DND-41 (cell line): ENCODE measurements at places on chromosomes 5 and 9.

DNA sequence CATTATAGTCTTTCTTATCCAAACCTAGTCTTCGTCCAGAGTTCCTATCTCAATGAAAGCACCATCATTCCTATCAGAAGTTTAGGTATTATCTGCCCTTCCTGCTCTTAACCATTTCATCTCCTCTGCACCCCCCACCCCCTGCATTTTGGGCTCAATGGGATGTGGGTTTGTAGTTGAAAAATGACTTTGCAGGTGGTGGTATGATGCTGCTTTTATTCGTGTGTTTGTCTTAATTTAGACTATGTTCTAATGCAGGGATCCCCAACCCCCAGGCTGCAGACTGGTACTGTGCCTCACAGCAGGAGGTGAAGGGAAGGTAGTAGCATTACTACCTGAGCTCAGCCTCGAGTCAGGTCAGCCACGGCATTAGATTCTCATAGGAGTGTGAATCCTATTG is 49.4 kb upstream of the ZNF608 start:
- peak; percentile 49 for DNase-seq

GRCh38 chr5:98275980-98276379 is 497.5 kb upstream of the RGMB start:
- no peak for DNase-seq

- DNase-seq: no peak
These were observed 30.5 kb upstream of the RXRA start for GRCh38 chr9:134295746-134296250.

DNA sequence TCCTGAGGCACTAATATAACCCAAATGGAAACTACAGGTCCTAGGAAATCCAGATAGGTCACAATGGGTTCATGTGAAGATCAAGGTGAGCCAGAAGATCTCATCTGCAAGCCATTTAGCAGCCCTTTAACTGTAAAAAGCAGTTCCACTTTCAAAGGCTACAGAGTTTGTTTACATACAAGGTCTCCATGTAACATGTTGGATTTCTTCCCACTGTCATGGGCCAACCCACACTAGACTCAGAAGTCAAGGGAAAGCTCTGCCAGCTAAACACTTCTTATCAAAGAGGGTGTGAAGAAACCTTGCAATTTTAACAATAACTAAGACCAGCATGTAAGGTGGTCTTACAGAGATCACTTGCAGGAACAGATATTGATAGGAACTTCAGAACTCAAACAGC is 3.8 kb upstream of the CTNNAL1 start:
- DNase-seq: no peak

DNA sequence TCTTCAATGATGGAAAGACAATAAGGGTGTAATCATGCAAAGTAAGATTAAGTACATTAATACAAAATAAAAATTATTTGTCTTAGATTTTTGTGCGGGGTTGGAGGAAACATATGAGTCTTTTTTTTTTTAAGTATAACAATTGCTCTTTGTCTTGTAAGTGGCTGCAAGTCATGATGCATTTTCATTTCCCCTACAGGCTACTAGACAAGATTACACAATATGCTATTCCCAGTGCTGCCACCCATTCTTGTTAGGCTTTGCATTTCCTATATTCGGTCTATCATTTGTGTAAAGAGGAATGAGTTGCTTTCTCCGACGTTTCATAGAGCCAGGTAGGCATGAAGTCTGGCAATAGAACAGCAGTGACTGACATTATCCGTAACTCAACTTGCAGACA is 294.2 kb upstream of the CYLC2 start:
- no peak for DNase-seq

DNA sequence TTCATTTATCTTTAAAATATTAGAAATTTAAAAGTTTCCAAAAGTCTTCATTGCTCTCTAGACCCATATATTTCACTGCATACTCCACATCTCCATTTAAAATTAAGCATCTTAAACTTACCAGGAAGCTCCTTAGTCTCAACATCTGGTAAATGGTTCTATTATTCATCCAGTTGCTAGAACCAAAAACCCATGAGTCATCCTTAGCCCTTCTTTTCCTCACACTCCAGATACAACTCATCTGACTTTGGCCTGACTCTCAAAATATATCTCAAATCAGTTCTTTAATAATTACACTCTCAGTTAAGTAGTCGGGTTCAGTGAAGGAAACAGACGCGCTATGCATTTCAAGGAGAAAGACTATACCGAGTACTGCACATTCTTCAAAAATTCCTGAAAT is 110.2 kb upstream of the COX7C start:
- no peak for DNase-seq

- no peak for DNase-seq
These were observed 47.4 kb upstream of the SHC3 start for GRCh38 chr9:89225991-89226471.

DNA sequence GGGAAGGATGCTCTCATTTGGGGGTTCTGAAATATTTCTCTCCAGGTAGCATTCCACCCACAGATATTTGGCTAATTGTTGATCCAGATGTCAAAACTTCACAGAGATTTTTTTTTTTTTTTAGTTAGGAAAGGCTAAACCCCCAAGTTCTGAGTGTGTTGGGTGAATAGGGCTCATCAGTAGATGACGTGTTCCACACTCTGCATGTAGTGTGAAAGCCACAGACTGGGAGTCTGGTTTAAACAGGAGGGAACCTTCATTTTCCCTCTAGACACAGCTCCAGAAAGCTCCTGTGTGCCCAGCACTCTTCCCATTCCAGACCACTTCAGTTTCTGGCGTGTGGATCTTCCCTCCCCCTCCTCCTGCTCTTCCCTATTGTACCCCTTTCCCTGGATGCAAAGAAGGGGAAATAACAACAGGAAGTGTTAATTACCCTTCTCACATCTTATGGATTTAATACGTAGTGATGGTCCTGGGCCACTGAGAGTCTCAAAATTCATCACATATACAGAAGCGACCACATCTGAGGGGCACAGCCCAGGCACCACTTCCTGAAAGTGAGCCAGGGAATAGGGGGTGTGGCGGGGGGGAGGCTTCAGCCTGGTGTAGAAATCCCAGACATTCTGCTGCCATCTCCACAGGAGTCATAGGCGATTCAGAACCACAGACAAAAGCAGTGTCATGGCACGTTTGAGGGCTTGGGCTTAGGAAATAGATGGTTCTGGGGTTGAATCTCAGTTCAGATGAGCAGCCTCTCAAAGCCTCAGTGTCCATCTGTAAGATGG is 65.1 kb downstream of the DAP start:
- DNase-seq: peak; percentile 27

GRCh38 chr5:147567917-147568598 is 58.2 kb upstream of the DPYSL3 start:
- DNase-seq: no peak

DNA sequence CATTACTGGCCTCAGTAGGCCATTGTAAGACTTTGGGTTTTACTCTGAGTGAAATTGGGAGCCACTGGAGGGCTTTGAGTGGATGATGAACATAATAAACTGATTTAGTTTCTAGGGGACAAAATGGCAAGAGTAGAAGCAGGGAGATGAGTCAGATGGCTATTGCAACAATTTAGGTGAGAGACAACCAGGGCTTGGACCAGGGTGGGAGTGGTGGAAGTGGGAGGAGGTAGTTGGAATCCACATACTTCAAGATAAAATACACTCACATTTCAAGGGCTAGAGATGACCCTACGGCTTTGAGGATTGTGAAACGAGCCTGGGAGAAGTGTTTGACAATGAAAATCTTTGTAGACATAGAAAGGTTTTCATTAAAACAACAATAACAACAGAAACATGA is 136.3 kb downstream of the ACTBL2 start:
- no peak for DNase-seq

DNA sequence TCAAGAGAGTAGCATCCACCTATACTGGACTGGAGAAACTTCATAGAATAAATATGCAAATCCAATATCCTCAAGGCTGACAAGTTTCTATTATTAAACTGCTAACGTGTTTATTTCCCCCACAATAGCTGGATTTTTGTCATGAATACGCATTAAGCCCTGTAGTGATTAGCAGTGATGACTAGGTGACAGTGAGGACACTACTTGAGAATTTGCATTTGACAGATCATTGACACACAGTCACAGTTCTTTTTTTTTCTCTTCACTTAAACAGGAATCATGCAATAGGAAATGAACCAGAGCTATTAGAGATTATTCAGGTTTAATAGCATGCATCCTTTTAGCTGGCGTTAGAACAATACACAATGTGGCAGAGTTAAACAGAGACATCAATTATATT is 35.3 kb downstream of the MPDZ start:
- no peak for DNase-seq

- no peak for DNase-seq
These were observed 20.0 kb downstream of the ERAP2 start for GRCh38 chr5:96896276-96896675.

DNA sequence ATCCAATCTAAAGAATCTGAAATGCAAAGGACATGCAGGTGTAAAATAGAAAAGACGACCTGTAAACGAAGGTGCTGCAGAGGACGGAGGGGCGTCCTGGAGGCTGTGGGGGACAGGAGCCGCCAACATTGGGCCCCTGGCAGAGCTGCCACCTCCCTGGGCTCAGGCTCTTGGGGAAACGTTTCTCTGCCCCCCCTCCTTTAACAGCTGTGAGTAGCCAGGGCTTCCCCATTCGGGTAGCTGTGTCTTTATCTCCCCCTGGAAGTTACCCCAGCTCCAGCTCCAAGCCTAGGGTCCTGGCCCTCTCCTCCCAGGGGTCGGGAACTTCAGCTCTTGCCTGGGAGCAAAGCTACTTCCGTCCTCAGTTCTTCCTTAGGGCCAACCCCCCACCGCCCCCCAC is 51.5 kb downstream of the PSD2 start:
- no peak for DNase-seq

GRCh38 chr5:151063142-151063989 is 17.5 kb downstream of the TNIP1 start:
- no peak for DNase-seq

DNA sequence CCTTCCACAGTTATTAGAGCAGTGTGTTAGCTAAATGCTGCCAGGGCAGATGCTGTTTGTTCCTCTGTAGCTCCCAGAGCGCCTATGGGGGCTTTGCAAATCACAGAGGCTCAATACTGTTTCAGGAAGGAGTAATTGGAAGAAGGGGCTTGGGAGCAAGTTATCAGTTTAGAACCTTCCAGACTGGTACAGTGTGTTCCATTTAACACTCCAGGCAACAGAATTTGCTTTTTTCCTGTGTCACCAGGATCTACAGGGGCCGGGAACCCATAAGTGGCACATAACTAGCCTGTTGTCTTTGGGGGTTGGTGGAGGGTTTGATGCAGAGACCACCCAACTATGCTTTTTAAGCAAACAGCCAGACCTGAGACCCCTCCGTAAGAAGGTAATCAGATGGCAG is 307.3 kb upstream of the KCNN2 start:
- no peak for DNase-seq

- DNase-seq: no peak
These were observed 26.6 kb downstream of the DYNC2I2 start for GRCh38 chr9:128629852-128630545.

- DNase-seq: no peak
These were observed 14.9 kb downstream of the LARP1 start for GRCh38 chr5:154770111-154770510.

DNA sequence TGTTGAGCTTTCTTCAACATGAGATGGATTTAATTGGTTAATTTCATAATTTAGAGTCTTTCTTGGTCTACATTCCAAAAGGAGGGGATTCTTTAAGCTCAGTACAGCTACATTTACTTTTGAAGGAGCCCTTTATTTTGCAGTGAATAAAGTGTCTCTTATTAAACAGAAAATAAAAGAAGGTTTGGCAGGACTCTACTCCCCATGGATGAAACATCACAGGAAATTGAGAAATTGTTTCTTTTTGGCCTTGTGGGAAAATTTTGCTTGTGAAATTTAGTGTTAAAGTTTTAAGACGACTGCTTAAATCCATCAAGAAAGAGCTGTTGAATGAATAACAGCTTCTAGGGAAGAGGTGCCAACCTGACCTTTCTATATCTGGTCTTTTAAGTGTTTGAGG is 187.7 kb downstream of the NTRK2 start:
- no peak for DNase-seq

DNA sequence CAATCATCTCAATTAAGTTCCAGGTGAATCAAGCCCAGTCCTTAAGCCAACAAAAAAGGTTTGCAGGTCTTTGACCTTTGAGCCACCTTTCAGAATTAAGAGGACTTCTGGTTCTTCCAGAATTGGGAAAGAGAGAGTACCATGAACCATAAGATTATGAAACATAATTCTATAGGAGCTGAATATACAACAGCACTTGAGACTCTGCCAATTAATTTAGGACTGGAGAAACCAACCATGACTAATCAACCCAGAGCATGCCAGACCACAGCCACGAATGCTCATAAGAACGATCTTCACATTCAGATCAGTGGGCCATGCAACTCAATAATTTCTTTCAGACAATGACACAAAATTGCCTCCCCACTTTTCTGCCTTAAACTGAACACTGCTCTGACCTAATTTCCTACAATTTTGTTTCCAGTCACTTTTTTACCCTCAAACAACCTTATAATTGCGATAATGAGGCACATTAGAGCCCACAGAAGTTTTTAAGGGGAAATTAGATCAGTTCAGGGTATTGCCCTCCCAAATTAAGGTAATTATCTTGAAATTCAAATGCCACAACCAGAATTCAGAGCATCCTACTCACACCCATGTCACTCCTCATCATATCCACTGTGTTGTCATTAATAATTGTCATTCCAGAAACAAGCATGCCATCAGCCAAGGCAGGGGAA is 213.4 kb downstream of the ATPSCKMT start:
- no peak for DNase-seq

GRCh38 chr5:140238756-140239155 is 63.8 kb downstream of the CYSTM1 start:
- DNase-seq: no peak

DNA sequence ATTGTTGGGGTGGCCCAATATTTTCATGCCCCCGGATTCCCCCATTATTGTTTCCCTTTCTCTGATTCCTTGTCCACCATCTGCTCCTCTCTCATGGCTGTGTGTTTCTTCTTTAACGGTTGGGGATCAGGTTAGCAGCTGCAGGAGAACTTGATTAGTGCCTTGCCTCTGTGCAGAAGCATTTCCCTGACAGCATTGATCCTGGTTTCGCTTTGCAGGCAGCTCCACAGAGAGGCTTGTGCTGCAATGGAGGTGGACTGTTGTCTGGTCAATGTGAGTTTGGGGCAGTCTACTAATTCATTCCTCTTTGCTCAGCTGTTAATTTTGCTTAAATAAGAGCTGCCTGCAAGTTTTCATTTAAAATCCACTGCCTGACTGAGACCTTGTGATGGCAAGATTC is 32.5 kb upstream of the SSBP2 start:
- peak; percentile 29 for DNase-seq

DNA sequence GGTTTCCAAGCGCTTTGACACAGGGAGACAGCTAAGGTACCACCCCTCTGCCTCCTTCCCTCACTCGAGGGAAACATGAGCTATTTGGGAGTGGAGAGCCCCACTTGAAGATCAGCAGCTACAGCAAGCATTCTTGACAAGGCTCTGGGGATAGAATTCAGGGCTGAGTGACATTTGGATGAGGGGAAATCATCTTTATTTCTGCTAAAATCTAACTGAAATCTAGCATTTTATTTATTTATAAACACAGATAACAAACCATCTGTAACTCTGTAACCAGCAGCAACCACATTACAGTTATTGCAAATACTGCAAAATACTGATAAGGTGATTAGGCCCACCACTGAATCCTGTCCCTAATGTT is 22.4 kb downstream of the RNF130 start:
- no peak for DNase-seq

GRCh38 chr9:1532171-1532570 is 482.0 kb downstream of the DMRT2 start:
- no peak for DNase-seq
